NCI-H187 treated with DMSO at 0.1 percent for 48 hours (cell line): ENCODE measurements at places on chromosomes 5 and 9.
A peak's percentile ranks its signal among the peaks of the same experiment; 100 is the strongest.

- DNase-seq, result no peak
Observed at GRCh38 chr5:104733063-104733669, 1170.6 kb upstream of the NUDT12 start.

GRCh38 chr9:81686614-81687520 lies 2.5 kb downstream of the TLE1 start:
- DNase-seq, result peak; percentile 14

DNA sequence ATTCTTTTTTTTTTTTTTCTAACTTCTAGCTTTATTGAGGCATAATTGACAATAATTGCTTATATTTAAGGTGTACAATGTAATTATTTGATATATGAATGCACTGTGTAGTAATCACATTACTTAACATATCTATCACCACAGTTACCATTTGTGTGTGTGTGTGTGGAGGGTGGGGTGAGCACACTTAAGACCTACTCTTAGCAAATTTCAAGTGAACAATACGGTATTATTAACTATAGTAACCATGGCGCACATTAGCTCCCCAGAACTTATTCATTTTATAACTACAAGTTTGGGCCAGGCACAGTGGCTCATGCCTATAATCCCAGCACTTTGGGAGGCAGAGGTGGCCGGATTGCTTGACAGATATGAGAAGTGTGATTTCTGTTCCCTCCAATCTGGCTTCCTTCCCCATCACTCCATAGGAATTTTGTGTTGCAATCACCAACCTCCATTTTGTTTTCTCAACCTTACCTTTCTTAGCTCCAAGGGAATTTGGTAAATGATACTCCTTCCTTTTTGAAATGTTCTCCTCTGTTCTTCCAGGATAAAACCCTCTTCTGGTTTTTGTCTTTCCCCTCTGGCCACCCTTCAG lies 14.9 kb downstream of the TXN start:
- DNase-seq, result no peak

GRCh38 chr5:133686566-133686965 lies 74.2 kb upstream of the FSTL4 start:
- DNase-seq, result no peak

GRCh38 chr9:89905606-89906338 lies 301.0 kb downstream of the GADD45G start:
- DNase-seq, result no peak

- no peak for DNase-seq
Observed at GRCh38 chr5:143605403-143606005, 202.0 kb upstream of the NR3C1 start.

DNA sequence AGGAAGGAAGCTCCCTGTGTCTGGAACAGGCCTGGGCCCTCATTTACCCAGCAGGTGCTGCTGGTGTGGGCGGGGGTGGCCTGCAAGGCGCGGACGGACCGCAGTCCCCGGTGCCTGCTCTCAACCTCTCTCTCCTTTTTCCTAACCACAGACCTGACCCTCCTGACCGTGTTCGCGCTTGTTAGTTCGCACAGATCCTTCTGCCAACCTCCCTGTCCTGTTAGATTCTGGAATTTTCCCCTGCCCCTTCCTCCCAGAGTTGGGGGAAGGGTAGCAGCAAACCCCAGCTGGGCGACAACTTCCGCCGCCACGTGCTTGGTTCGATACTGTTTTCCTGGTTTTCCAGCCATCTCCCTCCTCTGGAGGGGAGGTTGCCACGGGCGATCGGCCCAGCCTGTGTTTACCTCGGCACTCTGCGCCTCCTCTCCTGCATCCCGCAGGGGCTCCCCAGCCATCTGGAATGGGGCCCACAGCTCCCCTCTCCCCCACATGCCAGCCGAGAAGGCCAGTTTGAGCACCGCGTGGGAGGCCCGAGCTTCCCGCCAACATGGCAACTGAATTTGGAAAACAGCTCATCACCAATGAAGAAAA lies 70.8 kb upstream of the UNC5A start:
- DNase-seq, result no peak

- DNase-seq, result no peak
Observed at GRCh38 chr5:40618926-40619325, 60.8 kb upstream of the PTGER4 start.

GRCh38 chr5:170805666-170806065 lies 22.1 kb downstream of the GABRP start:
- DNase-seq, result no peak

- no peak for DNase-seq
Observed at GRCh38 chr5:145787001-145787400, 48.1 kb downstream of the PRELID2 start.

GRCh38 chr9:2525147-2525546 lies 96.4 kb upstream of the VLDLR start:
- no peak for DNase-seq

DNA sequence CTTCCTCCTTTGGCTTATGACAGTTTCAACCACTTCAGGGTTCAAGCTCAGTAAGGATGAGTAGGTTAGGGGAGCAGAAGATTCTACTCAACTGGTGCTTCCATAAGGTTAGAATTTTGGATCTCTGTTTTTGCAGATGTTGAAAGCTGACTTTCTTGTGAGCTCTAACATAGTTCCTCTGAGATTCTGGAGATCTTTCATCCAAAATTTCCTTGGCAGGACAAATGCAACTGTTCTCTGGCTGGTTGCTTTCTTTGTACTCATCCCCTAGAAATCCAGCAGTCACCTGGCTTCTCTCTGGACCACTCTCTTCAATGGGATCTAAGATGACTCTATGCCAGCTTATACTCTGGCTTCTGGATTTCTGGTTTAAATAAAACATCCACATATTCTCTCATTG lies 189.6 kb downstream of the ESM1 start:
- DNase-seq, result no peak

- DNase-seq, result no peak
Observed at GRCh38 chr5:31992377-31992776, 181.7 kb downstream of the GOLPH3 start.

DNA sequence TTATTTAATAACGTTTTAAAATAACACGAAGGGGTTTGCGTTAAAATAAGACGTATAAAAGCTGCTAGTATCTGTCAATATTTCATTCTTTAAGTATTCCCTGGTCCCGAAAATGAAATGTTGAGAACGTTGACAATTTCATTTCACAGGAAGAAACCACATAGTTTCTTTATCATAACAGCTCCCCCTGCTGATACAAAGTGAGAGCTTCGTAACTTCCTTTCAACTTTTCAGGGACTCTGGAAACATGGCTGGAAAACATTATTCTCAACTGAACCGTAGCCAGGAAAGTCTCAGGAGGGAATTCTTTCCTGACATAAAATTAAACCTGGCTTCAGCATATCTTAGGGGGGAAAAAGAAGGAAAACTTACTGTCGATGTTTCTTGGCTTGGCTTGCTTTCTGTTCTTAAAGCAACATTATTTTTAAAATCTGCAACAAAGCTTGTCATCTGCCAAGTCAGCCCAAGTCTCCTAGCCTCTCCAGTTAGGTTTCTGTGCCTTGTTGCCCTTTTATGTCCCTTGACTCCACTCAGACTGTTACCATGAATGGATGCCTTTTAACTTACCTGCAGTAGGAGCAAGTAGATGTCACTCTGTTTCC lies 122.9 kb upstream of the DAB2 start:
- no peak for DNase-seq

DNA sequence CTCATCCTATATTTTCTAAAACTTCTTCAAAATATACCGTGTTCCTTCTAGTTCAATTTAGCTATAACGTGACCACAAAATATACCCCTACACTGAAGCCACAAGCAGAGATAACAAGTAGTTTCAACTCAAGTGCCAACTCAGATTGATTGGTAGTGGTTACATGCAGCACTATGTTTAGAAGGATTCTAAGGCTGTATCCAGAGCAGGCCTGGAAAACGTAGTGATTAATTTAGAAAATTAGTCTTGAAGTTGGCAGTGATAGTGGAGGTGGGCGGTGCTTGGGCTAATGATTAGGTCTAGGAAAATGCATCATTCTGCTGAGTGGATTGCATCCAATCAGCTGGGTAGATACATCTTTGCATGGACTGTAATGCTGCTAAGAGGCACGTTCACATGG lies 61.5 kb downstream of the MAMDC2 start:
- DNase-seq, result no peak

GRCh38 chr5:135240781-135241360 lies 158.2 kb downstream of the MACROH2A1 start:
- no peak for DNase-seq

- DNase-seq, result no peak
Observed at GRCh38 chr9:4290427-4290837, 9.4 kb downstream of the GLIS3 start.

GRCh38 chr5:80326468-80326867 lies 6.7 kb downstream of the SPZ1 start:
- no peak for DNase-seq

GRCh38 chr9:77679088-77679487 lies 31.0 kb upstream of the GNA14 start:
- no peak for DNase-seq

DNA sequence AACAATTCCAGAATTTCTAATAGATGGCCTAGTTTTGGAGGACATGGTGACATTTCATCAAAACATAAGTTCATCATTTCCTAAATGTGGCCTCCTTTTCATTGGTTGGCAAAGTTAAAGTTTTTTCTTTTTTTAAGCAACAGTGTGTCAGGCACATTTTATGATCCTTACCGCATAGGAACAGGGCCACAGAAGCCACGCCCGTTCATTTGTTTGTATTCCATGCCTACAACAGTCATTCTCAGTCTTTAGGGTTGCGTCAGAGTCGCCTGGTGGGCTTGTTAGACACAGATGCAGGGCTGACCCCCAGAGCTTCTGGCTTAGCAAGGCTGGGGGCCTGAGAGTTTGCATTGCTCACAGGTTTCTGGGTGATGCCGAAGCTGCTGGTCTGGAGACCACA lies 130.2 kb downstream of the HSD17B3 start:
- DNase-seq, result no peak

GRCh38 chr5:153456993-153457392 lies 33.5 kb upstream of the GRIA1 start:
- no peak for DNase-seq

GRCh38 chr9:102922526-102922925 lies 72.6 kb upstream of the CYLC2 start:
- no peak for DNase-seq

DNA sequence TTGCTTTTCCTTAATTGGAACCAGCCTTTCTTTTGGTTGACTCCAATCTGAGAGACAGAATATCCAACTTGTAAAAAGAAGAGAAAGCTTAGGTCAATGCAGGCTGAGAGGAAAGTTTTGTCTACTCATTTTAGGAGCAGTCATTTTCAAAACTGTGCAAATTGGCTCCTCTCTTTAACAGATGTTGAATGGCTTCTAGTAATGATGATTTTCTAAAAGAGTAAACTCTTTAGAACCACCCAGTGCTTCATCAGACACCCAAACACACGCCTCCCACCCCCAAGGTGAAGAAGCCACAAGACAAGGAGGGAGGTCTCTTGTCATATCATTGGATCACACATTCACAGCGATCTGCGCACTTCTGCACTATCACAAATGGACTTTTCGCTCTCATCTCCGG lies 116.3 kb upstream of the KLF9 start:
- DNase-seq, result no peak

GRCh38 chr9:70979966-70980365 lies 141.5 kb downstream of the TRPM3 start:
- no peak for DNase-seq

DNA sequence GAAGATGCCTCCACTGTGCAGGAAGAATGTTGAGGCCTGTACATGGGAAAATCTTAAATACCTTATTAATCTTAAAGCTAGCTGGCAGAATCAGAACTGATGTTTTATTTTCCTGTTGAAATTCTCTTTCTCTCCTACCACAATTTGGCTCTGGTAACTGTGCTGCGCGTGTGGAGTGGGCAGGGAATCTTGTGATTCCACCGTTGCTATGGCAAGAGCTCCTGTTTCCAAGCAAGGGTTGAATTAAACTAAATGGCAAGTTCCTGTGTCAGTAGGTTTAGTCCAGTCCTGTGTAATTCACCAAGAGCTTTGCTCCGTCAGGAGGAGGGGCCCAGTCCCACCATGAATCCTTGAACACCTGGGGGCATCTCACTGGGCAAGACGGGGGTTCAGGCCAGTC lies 36.4 kb downstream of the NXNL2 start:
- DNase-seq, result no peak

DNA sequence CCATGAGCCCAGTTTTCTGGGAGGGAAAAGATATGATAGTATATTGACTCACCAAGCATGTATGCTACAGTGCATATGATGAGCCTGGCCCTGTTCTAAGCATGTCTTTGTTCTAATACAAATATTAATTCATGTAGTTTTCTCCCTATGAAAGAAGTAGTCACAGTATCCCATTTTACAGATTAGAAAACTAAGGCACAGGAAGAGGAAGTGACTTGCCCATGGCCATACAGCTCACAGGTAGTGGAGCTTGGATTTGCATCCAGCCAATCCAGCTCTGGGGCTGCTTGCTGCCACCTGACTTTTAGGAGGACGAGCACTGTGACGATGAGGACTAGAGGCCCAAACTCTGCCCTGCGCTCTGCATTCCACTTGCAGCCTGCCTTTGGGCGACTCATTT lies 76.4 kb downstream of the AK8 start:
- no peak for DNase-seq

DNA sequence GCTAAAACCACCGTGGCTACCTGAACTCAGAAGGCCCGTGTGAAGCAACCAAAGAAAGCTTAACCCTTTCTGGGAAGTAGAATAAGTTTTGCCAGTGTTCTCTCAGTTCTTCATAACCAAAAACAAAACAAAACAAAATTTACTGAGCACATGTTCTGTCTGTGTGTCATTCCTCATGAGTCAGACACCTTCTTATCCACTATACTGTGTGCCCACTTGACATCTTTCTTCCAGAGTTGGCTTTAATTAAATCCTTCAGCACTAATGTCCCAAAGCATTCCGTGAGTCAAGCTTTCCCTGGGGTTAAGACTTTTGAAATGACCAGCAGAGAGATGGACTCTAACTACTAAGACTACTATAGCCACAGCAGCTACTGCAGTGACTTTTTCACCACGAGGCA lies 61.3 kb downstream of the GLIS3 start:
- no peak for DNase-seq

DNA sequence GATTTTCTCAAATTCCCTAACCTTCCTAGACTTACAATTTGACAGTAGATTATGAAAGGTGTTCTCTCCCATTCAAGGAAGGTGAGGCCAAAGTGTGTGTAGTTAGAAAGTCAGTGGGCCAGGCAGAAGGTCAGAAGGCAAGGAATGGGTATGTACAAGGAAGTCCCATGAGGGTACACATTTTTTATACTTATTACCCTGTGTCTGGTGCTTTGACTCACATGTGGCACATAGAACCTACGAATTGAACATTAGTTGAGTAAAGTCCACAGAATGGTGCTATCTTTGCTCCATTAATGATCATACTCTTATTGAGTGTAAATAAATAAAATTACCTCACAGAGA lies 55.4 kb downstream of the IQGAP2 start:
- no peak for DNase-seq

- DNase-seq, result no peak
Observed at GRCh38 chr5:67306965-67307607, 110.5 kb upstream of the CD180 start.

GRCh38 chr9:112530751-112531205 lies 44.2 kb downstream of the KIAA1958 start:
- no peak for DNase-seq

DNA sequence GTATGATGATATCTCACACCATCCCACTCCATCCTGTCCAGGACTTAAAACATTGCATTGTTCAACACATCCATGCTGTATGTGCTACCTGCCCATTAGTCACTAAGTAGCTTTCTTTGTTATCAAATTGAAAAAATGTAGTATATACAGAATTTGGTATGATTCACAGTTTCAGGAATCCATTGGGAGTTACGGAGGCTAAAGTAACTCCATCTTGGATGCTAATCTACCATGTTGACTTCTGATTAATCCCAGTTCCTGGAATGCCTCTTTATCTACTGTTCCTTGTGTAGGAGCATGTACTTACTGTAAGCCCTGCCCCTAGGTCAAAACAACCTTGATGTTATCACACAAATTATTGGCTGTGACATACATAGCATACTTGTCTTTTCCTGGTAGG lies 38.9 kb upstream of the FOXB2 start:
- DNase-seq, result no peak
